ENCODE measurements at places on chromosomes 5 and 9. TPM values are rescaled to one million over a fixed set of nuclear protein-coding genes. Genes with fewer than 3 reads are reported as not detected.
A peak's percentile ranks its signal among the peaks of the same experiment; 100 is the strongest.

GRCh38 chr5:67331296-67331925, 134.8 kb upstream of the CD180 start:
- H3K4me3 ChIP-seq: no peak overlapping the region
- no peak for DNase-seq
- no peaks in the 10 kb centered on the region for H3K36me3 ChIP-seq
- H3K4me1 ChIP-seq: no peaks in the 10 kb centered on the region
- no peaks in the 10 kb centered on the region for H3K27me3 ChIP-seq

GRCh38 chr5:180043377-180043776, 28.2 kb downstream of the RNF130 start:
- DNase-seq: no peak
- H3K27ac ChIP-seq: no peak overlapping the region
- H3K27me3 ChIP-seq: no peaks in the 10 kb centered on the region
- H3K4me1 ChIP-seq: no peaks in the 10 kb centered on the region
- H3K4me3 ChIP-seq: no peak overlapping the region

HBEGF gene
- total RNA-seq: 13.5 TPM

EQTN gene
- total RNA-seq: 0.98 TPM

CEL gene
- 0.32 TPM for total RNA-seq

DNA sequence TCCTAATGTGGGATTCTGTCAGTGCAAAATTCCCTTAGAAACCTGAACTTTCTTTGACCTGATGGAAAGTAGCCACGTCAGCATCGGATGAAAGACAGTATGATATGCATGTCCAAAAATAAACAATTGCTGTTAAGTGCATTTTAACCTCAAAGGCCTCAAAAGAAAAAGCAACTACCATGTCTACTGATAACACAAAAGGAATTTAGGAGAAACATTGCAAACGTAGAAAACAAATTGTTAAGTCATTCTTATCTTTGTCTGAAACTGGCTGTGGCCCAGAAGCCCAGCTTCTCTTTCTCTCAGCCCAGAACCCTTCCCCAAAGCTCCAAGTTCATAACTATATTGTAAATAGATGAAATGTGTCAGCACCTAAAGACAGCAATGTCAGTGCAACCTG, 11.1 kb upstream of the LHFPL2 start:
- H3K4me1 ChIP-seq: no peaks in the 10 kb centered on the region
- no peaks in the 10 kb centered on the region for H3K27me3 ChIP-seq

DNA sequence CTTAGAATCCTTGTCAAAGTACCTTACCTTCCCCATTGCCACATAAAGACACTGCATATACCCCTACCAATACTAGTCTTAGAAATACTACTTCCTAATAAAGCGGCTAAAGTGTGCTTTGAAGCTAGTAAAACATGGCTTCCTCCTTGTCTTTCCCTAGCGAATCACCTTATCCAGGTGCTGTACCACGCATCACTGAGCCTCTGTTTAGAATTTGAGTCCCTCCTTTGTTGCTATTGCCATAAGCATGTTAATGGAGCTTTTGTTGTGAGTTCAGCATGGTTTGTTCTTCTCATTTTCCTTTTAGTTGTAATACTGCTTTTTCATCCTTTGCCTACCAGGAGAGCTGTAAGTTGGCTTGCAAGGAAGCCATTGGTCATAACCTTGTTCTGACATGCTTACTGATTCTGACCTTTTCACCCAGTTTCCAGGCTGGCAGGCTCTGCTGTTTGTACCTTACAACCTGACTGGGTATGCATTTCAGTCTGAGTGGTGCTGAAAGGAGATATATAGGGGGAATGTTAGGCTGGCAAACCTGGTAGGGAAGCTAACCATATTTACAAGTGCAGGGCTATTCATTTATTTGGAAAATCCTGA, 49.8 kb downstream of the LMNB1 start:
- H3K27me3 ChIP-seq: no peaks in the 10 kb centered on the region
- H3K4me3 ChIP-seq: no peak overlapping the region
- H3K27ac ChIP-seq: no peak overlapping the region
- H3K36me3 ChIP-seq: no peaks in the 10 kb centered on the region
- no peak for DNase-seq

DENND4C gene
- 146 TPM for total RNA-seq

DNA sequence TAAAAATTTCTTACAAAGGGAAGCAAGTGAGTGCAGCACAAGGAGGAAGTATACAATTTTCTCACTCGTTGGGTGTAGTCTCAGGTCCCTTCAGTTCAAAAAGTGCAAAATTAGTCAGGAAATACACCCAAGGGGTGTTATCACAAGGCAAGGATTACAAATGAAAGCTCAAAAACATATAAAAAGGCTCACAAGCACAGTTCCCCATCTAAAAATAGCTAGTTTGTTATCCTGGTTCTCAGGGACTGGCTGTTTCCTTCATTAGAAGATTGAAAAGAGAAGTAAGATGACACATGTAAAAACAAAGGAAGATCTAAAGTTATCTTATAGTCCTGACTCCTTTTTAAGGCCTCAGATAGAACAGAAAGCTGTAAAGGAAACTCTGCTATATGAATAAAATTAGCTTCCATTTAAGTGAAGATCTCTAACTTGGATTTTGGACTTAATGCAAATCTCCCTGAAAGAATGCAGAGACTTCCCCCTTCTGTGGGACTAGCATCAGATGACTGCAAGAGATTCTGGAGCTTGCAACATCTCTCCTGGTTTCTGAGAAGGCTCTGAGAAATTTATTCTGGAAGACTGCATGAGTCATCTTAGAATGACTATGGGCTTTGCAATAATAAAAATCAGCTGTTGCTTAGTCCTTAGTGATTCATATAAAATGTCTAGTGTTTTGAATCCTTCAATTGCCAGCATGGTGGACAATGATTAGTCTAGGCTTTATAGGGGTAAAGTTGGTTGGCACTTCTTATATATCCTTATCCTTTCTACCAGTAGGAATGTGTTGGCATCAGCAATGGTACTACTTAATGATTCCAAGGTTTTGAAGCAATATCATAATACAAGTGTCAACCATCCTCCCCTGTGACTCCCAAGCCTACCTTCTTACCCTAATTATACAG, 25.4 kb downstream of the DAB2 start:
- DNase-seq: no peak
- H3K4me3 ChIP-seq: no peak overlapping the region
- H3K27ac ChIP-seq: peak overlapping the region; percentile 89
- no peaks in the 10 kb centered on the region for H3K36me3 ChIP-seq
- no peaks in the 10 kb centered on the region for H3K27me3 ChIP-seq
- H3K4me1 ChIP-seq: no peaks in the 10 kb centered on the region

TLX3 gene
- not detected for total RNA-seq

OTULINL gene
- total RNA-seq: 7.2 TPM
